ENCODE measurements at places on chromosomes 11 and 22. TPM values are rescaled to one million over a fixed set of nuclear protein-coding genes. Genes with fewer than 3 reads are reported as not detected.

Gene TNNI2
- total RNA-seq: not detected

Gene OSM
- 62.8 TPM for total RNA-seq

Gene NUDT8
- total RNA-seq: 22.2 TPM

Gene PRG3
- not detected for total RNA-seq

Gene DCUN1D5
- 87.1 TPM for total RNA-seq

Gene DDIAS
- 26.9 TPM for total RNA-seq

Gene OR51G1
- not detected for total RNA-seq

Gene ELMOD1
- total RNA-seq: not detected

Gene SOX10
- not detected for total RNA-seq

Gene CCDC87
- 0.21 TPM for total RNA-seq

Gene FAM83F
- total RNA-seq: 0.23 TPM

Gene C11orf52
- total RNA-seq: not detected

Gene APOL5
- total RNA-seq: not detected

Gene KRTAP5-11
- total RNA-seq: not detected

Gene ACR
- not detected for total RNA-seq

Gene NCR3LG1
- total RNA-seq: 4.4 TPM

Gene TMEM191C
- 0.54 TPM for total RNA-seq

Gene PEX26
- 54.0 TPM for total RNA-seq

Gene LRP4
- 0.12 TPM for total RNA-seq

Gene C11orf97
- total RNA-seq: not detected

Gene TMPRSS6
- 7.1 TPM for total RNA-seq

Gene OR10AG1
- total RNA-seq: not detected

Gene INSC
- not detected for total RNA-seq

Gene TLCD5
- total RNA-seq: 0.76 TPM

Gene SPA17
- 2.4 TPM for total RNA-seq

Gene MAJIN
- total RNA-seq: not detected

Gene NEFH
- 7.9 TPM for total RNA-seq

Gene PRODH
- total RNA-seq: 0.98 TPM

Gene GSTT2B
- total RNA-seq: 0.36 TPM

Gene CCDC81
- 0.75 TPM for total RNA-seq

Gene AGBL2
- 4.5 TPM for total RNA-seq

Gene FOLR1
- not detected for total RNA-seq

Gene HTATIP2
- total RNA-seq: 48.3 TPM

Gene F2
- not detected for total RNA-seq

Gene CD6
- 416 TPM for total RNA-seq

Gene TMEM121B
- 0.17 TPM for total RNA-seq

Gene OR8D4
- total RNA-seq: not detected

Gene RAG1
- not detected for total RNA-seq

Gene OR6T1
- total RNA-seq: not detected

Gene B4GALNT4
- 4.1 TPM for total RNA-seq

Gene ALDH3B2
- not detected for total RNA-seq

Gene CARD16
- total RNA-seq: 9.0 TPM
